Stimulated activated CD4-positive, alpha-beta T cell treated with anti-CD3 and anti-CD28 coated beads, TNF-alpha, amount 100 ng/mL, for 24 hours (primary cell): ENCODE measurements at places on chromosomes 2 and 18.

DNA sequence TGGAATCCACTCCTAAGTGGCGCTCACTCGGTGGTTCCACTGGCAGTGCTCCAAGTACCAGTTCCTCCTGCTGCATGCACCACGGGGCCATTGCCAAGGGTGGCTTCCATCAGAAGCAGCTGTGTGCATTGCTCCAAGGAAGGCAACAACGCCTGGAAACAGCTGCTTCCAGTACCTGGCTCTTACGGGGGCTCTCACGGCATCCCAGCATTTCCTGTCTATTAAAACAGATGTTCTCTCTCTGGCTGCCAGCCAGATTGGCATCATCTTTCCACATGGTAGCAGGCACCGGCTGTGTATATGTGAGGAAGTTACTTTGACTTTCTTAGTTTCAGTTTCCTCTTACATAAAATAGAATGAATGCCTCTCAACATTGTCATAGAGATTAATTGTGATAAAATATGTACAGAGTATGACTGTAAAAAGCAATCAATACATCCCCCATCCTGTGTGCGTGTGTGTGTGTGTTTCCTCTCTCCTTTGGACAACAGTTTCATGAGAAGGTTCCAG, 84.9 kb downstream of the CMPK2 start:
- peak; percentile 6 for DNase-seq

DNA sequence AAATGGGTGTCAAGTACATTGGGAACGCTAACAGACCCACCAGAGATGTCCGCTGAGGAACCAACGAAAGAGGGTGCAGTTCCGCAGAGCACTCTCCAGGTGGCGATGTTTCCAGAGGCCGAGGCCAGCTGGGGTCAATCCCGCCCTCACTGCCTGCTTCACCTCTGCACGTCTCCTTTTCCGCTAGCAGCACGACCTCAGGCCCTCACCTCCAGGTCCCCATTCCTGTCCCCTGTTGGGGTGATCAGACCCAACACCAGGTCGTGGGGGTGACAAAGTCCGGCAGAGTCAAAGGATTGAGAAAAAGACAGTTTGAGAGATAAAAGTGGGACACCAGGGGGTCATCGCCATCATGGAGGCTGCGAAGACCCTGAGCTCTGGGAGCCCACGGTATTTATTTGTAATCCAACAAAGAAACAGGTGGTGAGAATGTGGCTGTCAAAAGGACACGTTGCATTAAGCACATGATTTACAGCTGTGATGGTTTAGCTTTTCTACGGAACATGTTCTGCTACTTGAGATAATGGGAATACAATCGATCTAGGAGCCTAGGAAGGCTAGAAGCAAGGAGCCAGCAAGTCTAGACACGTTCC, 27.3 kb downstream of the ZAP70 start:
- peak; percentile 42 for DNase-seq

- DNase-seq, result no peak
Measured at GRCh38 chr18:61572871-61573270, 239.6 kb downstream of the CDH20 start.

GRCh38 chr18:9913526-9914333, at the start of gene VAPA:
Gene VAPA, plus strand, starts transcription at chr18:9914016. Its CDS starts 241 bp downstream, at chr18:9914257.
- peak; percentile 90 for DNase-seq

DNA sequence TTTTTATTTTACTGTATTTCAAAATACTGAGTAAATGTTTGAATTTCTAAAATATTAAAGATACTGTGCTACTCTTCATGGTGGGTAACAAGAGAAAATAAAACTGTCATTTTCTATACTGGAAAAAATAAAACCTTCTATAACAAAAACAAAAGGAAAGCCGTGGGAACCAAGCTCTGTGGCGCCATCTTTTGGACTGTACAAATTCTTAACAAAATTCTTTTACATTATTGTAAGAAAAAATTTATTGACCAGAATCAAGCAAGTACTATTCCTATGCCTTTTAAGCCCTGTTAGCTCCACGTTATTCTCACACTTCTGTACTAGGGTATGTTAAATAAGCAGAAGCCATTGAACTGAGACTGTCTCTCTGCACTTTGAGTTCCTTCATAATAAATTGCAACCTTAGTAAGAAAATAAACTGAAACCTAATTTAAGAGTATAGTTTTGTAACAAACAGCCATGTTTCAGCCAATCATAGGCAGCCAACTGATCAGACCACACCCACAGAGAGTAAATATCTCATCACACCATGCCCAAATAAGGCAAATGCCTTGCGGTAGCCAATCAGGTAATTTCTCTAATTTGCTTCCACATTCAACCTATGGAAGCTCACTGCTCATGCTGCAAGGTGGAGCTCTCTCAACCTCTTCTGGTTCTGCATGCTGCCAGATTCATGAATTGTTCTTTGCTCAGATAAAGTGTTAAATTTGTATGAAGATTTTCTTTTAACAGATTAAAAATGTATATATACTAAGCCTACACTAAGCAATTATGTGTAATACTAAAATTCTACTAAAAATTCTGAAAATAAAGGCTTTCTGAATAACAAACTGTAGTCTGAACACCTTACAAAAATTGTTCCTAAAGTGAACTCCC, 42.2 kb downstream of the HIBCH start:
- no peak for DNase-seq

DNA sequence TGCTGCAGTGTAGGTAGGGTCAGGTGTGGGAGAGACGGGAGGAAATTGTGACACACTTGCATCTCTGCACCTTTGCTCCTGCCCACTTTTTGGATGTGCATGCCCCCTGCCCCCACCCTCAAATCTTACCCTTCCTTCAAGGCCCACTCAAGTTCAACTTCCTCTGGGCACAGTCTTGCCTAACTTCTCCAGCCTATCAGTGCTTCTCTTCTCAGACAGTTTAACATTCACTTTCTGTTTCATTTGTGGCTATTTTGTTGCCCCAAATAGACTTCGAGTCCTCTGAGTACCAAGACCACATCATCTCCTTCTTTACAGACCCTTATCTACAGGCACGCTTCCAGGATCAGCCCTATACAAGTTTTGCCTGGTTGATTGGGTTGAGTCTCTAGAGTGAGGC, 2.7 kb downstream of the ST8SIA5 start:
- no peak for DNase-seq

- DNase-seq, result no peak
Measured at GRCh38 chr2:4604767-4605166, 901.4 kb downstream of the DCDC2C start.

DNA sequence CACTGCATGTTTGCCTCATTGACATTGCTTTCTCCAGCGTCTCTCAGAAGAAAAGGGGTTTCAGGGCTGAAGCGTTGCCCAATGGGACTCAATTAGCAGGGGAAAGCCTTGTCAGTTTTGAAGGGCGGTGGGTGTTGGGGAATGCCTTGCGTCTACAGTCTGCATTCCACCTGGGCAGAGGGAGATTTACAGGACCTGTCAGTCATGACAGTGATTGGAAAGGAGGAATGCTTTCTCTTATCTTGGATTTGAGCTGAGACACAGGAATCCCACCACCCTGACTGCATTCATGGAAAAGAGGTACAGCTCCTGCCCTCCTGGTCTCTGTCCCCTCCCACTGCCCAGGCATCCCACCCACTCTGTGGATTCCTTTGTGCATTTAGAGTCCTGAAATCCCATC, 123.9 kb downstream of the ACKR3 start:
- DNase-seq, result no peak

GRCh38 chr2:172865422-172865821, 129.8 kb downstream of the RAPGEF4 start:
- DNase-seq, result no peak

DNA sequence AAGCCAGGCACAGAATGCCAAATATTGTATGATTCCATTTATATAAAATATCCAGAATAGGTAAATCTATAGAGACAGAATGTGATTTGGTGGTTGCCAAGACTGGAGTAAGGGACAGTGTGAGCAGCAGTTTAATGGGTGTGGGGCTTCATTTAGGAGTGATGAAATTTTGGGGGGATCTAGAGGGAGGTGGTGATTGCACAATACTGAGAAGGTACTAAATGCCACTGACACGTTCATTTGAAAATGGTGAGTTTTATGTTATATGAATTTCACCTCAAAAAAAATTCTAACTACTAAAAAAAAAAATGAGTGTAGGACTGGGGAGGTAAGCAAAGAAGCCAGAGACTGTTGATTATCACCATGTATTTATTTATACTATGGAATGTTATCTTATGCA, 974.5 kb upstream of the ZEB2 start:
- no peak for DNase-seq

- DNase-seq, result no peak
Measured at GRCh38 chr18:55144193-55144930, 185.1 kb upstream of the CCDC68 start.

GRCh38 chr18:48263192-48263853, 145.9 kb downstream of the ZBTB7C start:
- no peak for DNase-seq

GRCh38 chr2:56705713-56706112, 521.9 kb downstream of the CCDC85A start:
- DNase-seq, result no peak

DNA sequence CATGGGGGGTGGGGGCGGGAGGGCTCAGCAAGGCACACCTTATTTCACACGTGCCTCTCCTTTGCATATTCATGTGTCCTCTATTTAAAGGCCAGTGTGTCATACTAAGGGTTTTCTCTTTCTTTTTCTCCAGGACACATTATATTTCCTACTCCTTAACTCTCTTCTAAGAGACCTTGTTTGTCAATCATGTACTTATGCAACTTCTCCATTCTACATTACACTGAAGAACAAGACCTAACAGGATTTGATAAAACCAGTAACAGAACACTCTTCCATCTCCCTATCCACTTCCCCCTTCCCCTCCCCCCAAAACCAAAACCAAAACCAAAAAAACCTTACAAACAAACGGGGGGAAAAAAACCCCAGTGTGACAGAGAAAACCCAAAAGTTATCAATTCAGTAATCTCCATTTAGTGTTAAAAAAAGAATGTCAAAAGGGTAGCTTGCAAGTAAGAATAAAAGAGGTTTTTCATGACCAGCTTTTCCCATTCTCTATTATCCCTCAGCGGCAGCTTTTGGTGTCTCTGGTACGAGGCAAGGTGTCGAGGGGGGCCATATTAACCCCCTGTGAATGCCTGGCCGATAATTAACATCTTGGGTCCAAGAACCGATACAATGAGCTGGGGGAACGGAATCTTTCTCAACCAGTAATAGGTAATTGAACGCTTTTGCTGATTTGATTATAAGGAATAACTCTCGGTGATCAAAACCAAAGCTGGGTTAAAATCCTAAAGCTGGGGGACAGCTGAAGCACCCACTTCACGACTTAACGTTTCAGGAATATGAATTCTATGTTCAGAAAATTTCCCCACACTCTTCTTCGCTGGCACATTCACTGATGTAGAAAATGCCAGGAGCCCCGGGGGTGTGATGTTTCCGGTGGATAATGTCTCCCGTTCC, 191.0 kb upstream of the TCF4 start:
- no peak for DNase-seq

DNA sequence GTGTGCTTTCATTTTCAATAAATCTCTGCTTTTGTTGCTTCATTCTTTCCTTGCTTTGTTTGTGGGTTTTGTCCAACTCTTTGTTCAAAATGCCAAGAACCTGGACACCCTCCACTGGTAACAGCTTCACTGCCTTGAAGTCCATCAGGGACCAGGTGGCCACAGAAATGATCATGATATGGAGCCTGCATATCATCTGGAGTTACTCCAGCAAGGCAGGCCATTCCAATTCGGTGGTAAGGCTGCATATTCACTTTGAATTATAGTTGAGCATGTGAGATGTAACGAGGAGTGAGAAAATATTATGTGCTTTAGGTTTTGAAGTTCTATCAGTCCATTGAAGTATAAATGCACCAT, 26.3 kb upstream of the SPATA3 start:
- DNase-seq, result no peak

DNA sequence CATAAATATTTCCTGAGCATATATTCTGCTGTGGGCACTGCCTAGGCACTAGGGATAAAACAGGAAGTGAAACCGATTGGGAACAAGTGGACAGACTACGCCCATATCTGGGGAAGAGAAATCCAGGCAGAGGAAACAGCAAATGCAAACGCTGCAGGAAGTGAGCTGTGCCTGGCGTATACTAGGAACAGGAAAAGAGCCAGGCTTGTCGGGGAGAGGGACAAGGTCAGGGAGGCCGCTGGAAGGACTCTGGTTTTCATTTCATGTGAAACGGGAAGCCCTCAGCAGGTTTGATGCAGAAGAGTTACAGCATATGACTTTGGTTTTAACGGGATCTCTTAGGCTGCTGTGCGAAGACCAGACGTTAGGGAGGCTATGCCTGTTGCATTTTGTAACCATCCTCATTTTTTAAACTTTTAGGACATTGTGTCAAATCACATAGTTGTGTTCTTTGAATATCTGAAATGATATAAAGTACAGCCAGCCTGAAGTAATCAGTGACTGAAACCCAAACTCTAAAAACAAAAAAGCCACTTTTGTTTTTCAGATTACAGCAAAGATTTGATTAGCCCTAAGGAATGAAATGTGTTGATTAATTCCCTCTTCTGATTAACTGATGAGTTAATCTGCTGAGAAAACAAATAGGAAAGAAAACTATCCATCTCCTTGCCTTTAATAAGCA, 110.2 kb upstream of the PIEZO2 start:
- no peak for DNase-seq

DNA sequence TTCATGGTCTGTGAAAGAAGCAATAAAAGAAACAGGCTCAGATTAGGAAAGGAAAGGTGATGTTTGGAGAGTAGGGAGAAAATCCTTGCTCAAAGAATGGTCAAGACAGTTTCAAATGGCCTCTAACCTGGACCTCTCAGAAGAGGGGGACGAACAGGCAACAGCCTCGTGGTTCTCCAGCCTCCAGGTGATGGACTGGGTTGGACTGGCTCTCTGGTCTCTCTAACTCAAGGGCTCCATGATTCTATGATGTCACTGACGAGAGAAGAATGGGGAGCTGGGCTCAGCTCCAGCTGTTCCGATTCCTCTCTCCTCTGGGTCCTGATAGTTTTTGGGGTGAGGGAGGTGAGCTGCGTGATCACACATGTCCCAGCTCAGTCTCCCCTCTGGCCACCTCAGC, at the start of gene C2orf74:
TSS of gene C2orf74 (plus strand) at position 301 of the 400 bp plus-strand sequence. CDS start 327 bp downstream, outside the sequence.
- DNase-seq, result no peak

GRCh38 chr2:163715199-163715598, 20.6 kb downstream of the FIGN start:
- no peak for DNase-seq

GRCh38 chr2:47037678-47038077, 117.4 kb downstream of the STPG4 start:
- no peak for DNase-seq

DNA sequence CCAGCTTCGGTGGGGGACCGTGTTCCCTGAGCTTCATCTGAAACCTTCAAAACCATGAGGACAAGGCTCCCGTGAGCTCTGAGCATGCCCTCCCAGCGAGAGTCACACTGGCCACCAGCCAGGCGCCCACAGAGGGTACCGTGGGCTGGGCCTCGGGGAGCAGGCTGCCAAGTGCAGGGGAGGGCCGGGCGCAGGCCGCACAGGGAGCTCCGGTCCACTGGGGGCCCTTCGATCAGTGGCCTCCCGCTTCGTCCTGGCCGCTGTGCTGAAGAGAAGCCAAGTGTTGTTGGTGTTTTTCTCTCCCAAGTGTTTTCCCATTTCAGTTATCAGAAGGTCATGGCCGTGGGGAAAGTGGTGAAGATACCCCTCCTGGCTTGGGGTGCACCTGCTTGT, 144.4 kb downstream of the PTGR3 start:
- no peak for DNase-seq

- no peak for DNase-seq
Measured at GRCh38 chr2:126776255-126776654, 120.3 kb downstream of the GYPC start.
